Activated naive CD8-positive, alpha-beta T cell treated with anti-CD3 and anti-CD28 coated beads, Interleukin-2, amount 50 U/mL, for 24 hours (primary cell): ENCODE measurements at places on chromosomes 12 and 14.

GRCh38 chr12:61098031-61098580, 1162.1 kb upstream of the USP15 start:
- no peak overlapping the region for H3K4me3 ChIP-seq
- H3K27me3 ChIP-seq: no peaks in the 10 kb centered on the region
- no peaks in the 10 kb centered on the region for H3K36me3 ChIP-seq
- H3K27ac ChIP-seq: no peak overlapping the region

DNA sequence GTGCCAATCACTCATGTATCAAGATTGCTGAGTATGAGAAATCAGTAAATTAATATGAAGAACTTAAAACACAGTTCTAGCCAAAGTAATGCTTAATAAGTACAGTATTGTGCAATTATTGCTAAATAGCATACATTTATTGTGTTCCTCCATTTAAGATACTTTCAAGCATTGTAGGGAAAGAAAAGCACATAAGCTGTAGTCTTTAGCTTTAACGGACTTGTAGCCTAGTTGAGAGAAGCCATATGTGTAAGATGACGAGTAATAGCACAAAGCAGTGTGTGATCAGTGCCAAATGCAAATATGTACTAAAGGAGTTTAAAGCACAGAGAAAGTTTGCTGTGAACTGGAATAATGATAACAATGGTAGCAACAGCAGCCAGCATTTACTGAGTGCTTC, 38.1 kb downstream of the ETV6 start:
- H3K36me3 ChIP-seq: peaks cover 7% of the 10 kb centered on the region
- no peaks in the 10 kb centered on the region for H3K27me3 ChIP-seq
- H3K27ac ChIP-seq: no peak overlapping the region

DNA sequence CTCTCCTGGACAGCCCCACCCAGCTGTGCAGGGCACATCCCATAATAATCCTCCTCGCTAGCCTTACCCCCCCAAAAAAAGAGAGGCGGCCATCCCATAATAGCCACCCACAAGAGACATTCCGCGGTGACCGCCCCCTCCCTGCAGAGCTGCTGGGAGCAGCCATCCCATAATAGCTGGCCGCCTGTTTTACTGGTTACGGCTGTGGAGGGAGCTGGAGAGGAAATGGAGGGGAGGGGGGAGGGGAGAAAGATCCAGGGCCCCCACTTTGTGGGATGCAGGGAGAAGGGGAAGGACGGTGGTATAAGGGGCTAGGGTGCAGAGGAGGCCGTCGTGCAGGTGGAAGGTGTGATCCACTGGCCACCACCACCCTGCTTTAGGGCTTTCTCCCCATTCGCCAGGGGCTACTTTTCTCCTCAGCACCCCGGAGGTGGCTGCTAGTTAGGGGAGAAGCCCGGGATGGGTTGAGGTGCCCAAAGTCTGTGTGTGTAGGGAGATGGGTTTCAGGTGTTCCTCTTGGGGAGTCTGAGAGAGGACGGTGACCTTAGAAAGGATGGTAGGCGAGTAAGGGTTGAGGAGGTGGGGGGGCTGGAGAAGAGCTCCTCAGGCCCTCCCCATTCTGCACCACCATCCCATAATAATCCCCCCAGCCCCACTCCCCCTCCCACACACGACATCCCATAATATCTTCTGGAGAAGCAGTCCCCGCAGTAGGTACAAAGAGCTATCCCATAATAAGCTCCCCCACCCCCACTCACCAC, 6.0 kb upstream of the CHD4 start:
- H3K27ac ChIP-seq: no peak overlapping the region
- DNase-seq: no peak
- H3K4me3 ChIP-seq: no peak overlapping the region
- no peaks in the 10 kb centered on the region for H3K27me3 ChIP-seq
- H3K36me3 ChIP-seq: no peaks in the 10 kb centered on the region

DNA sequence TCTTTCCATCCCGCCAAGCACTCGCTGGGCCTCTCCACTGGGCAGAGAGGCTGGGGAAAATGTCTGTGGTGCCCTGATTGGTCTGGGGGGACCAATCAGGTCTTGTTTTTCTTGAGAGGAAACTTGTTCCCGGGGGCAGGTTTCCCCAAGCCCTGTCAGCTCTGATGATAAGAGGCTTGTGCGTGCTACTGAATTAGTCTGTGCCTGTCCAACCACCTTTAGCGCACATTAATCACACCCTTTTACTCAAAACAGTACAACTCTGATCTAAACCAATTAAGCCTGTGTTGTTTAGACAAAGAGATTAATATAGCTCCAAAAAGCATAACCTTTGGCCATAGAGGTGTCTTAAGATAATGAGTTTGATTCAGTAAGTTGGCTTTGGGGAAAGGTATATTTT, 580.4 kb downstream of the VRK1 start:
- H3K27me3 ChIP-seq: no peaks in the 10 kb centered on the region
- peaks cover 56% of the 10 kb centered on the region for H3K4me1 ChIP-seq
- H3K4me3 ChIP-seq: no peak overlapping the region
- no peaks in the 10 kb centered on the region for H3K36me3 ChIP-seq
- DNase-seq: no peak

GRCh38 chr14:39265806-39266524, 32.2 kb downstream of the MIA2 start:
- peak overlapping the region; percentile 78 for H3K4me3 ChIP-seq
- peaks cover 50% of the 10 kb centered on the region for H3K4me1 ChIP-seq
- no peaks in the 10 kb centered on the region for H3K36me3 ChIP-seq
- H3K27me3 ChIP-seq: no peaks in the 10 kb centered on the region

DNA sequence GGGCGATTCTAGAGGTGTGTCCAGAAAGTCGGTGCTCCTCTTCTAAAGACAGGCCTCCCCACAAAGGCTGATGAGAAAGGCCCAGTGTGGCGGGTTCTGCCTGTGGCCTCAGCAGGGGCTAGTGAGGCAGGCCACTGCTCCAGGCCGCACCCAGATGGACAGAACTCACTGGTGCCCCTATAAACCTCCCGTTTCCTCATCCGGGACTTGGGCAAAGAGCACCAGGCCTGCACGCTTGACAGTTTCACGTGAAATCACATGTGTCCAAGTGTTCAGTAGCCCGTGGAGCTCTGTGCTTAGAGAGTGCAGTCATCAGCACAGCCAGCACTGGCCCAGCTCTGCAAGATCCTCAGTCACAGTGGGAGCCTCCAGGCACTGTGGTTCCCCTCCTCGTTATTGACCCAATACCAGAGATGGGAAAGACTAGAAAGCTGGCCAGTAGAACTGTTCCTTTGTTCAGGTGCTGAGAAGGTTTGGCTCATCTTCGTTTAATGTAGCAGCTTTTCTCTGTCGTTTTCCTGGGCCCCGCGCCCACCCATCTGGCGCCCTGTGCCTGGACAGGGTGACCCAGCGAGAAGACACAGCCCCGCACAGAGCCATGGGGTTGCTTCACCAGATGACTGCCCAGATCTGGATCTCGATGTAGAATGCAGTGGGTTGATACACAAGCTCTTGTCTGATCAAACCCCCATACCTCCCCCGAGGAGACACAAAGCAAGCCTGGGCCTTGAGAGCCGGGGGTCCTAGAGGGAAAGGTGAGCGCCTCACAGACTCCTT, 26.3 kb downstream of the IL31 start:
- H3K27me3 ChIP-seq: no peaks in the 10 kb centered on the region
- no peak overlapping the region for H3K4me3 ChIP-seq
- DNase-seq: no peak
- H3K4me1 ChIP-seq: peaks cover 2% of the 10 kb centered on the region
- H3K36me3 ChIP-seq: no peaks in the 10 kb centered on the region

DNA sequence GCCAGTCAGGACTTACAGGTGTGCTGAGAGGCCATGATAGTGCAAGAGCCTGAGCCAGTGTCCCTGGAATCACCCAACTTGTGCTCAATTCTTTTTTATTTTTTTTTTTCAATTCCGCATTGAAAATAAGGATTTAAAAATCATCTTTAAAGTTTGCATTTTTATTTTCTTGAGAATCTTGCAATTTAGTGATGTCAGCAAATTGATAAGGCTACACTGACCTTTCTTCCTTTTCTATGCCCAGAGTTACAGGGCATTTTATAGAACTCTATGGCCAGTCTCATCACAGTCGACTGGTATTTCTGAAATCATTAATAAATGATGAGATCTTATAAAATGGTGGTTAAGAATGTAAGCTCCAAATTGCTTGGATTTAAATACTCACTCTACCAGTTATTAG, 63.3 kb upstream of the PRKD1 start:
- H3K27me3 ChIP-seq: no peaks in the 10 kb centered on the region
- H3K4me3 ChIP-seq: no peak overlapping the region
- H3K4me1 ChIP-seq: no peaks in the 10 kb centered on the region
- no peak for DNase-seq

DNA sequence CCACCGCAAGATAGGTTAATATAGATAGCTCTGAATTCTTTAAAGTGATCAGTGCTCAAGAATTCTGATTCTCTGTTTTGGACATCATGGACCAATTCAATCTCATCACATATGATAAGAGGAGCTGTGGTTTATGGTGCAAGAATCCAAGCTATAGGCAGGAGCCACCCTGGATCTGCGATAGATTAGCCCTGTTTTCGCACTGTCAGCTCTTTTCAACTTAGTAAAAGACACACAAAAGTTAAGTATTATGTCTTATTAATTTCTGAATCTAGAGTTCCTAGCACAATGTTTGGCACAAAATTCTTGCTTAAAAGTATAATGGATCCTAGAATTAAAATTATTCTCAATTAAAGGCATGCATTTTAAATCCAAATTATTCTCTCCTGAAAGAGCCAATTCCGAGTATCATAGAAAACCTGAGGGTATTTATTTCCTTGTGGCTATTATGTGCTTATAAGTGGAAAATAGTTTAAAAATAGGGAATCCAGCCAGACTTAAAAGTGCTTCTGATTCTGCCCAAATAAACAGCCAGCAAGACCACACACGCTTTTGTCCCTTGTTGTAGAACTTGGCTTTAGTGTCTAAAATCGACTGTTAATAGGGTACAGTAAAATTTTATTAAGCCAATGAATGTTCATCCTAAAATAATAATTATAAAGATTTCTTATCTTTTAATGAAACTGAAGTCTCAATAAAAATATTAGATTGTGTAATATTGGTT, 184.9 kb upstream of the FLRT2 start:
- no peaks in the 10 kb centered on the region for H3K4me1 ChIP-seq
- H3K36me3 ChIP-seq: no peaks in the 10 kb centered on the region
- H3K27me3 ChIP-seq: no peaks in the 10 kb centered on the region

- H3K27me3 ChIP-seq: peaks cover 10% of the 10 kb centered on the region
- H3K4me1 ChIP-seq: no peaks in the 10 kb centered on the region
- no peaks in the 10 kb centered on the region for H3K36me3 ChIP-seq
- no peak for DNase-seq
- no peak overlapping the region for H3K27ac ChIP-seq
Measured at GRCh38 chr14:64889352-64889751, 9.6 kb upstream of the SPTB start.
